ENCODE measurements at places on chromosomes 16 and 17. TPM values are rescaled to one million over a fixed set of nuclear protein-coding genes. Genes with fewer than 3 reads are reported as not detected.
A peak's percentile ranks its signal among the peaks of the same experiment; 100 is the strongest.

- no peak for DNase-seq
These were observed 7.4 kb downstream of the PRKCA start for GRCh38 chr17:66309793-66310192.

- DNase-seq: no peak
These were observed 219.9 kb downstream of the C16orf78 start for GRCh38 chr16:49593424-49594040.

- DNase-seq: peak; percentile 76
These were observed 12.9 kb upstream of the SEC14L1 start for GRCh38 chr17:77127735-77128361.

GRCh38 chr17:66211047-66211810, 18.0 kb downstream of the APOH start:
- DNase-seq: no peak

The SLC16A11 gene
- 1.3 TPM for total RNA-seq

The ITGA2B gene
- 0.31 TPM for total RNA-seq

The NT5M gene
- 5.4 TPM for total RNA-seq

The ADAM11 gene
- total RNA-seq: 0.71 TPM

Data from CD8-positive, alpha-beta memory T cell (primary cell).